ENCODE measurements at places on chromosomes 3 and 15.

DNA sequence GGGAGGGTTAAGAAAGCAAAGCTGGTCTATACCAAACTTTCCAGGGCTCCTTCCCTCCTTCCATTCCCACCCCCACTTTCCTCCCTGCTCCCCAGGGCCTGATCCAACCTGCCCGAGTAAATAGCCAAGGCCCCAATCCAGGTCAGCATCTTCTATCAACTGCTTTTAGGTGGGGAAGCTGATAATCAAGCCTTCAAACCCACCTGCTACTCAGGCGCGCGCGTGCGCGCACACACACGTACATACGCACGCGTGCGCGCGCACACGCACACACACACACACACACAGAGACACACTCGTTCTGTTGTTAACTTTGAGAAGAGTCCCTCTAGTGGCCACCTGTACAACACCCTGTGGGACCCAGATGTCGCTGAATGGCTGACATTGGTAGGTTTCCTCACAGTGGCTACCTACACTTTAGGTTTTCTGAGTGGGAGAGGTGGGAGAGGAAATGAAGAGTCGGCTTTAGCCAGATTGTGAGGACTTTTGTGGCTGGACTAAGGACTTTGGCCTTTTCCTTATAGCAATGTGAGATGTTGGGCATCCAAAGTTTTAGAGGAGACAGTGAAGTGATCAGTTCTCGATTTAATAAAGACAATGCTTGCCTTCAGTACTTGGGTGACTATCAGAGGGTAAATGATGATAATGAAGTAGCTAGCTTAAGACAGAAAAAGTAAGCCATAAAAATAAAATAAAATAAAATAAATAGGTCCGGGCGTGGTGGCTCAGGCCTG, 179.9 kb upstream of the C2CD4B start:
- no peak for DNase-seq

DNA sequence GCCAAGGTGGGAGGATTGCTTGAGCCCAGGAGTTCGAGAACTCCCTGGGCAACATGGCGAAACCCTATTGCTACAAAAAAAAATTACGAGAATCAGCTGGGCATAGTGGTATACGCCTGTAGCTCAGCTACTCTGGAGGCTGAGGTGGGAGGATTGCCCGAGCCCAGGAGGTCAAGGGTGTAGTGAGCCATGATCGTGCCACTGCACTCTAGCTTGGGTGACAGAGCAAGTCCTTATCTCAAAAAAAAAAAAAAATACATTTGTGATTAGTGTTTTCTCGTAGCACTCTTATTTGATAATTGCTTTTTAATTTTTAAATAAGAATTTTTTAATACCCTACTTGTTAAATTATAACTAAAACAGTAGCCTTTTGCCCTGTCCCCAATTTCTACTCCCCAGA, 18.4 kb downstream of the IREB2 start:
- no peak for DNase-seq

DNA sequence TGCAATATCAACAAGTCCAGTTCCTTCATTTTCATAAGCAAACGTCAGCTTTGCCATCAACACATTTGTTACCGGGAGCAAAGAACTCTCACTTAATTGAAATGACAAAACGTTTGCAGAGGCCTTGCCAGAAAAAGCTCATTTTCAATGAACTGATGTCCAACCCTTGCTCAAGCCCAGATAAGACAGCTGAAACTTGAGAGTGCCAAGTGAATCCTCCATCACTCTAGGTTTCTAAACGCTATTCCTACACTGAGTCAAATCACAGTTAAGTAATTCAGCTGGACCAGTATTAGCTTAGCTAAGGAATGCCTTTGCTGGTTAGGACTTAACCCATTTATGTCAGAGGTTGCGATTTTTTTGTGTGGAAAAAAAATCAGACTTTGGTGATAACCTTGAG, 11.5 kb downstream of the CHSY1 start:
- DNase-seq = no peak

DNA sequence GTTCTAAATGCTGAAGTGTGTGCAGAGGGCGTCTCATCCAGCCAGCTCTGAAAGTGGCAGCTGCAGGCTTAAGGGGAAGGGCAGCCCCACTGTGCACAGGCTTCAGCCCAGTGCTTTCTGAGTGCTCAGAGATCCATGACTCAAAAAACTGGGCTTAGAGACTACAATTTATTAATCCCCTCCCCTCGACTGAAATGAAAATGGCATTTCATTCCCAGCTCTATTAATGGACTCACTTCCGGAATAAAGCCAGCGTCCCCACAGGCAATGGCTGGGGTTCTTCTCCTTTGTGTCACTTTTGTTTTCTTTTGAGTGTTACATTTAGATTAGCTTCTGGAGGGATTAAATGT, 55.5 kb upstream of the PLXNA1 start:
- no peak for DNase-seq

- DNase-seq = no peak
Measured at GRCh38 chr3:55190331-55190730, 262.5 kb upstream of the LRTM1 start.

GRCh38 chr3:196976941-196977340, 8.3 kb upstream of the PIGZ start:
- DNase-seq = no peak

GRCh38 chr3:63960048-63960711, 48.0 kb upstream of the SCAANT1 start:
- peak; percentile 28 for DNase-seq

DNA sequence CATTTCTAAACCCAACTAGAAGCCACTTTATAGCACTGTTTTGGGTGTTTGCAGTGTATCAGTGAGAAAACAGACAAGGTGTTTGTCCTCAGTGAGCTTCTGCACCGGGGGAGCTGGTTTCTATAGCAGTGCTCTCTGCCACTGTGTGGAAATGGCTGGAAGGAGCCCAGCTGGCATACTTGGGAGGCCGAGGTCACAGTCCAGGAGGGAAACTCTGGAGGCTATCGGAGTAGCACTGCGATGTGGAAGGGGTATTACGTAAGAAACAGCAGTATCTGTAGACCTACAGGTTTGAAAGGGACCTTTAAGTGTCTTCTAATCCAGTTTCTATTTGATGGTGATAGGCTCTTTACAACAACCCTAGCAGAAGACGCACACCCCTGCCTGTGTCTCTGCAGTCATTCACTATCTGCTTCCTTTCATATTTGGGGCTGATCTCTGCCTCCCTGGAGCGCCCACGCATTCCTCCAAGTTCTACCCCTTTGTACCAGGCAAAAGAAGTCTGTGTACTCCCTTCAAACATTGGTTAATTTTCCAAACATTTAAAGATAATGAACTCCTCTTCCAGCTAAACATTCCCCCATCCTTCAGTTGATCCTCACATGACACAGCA, 87.4 kb upstream of the ADAMTS17 start:
- DNase-seq = no peak

- no peak for DNase-seq
Measured at GRCh38 chr3:82633319-82633718, 871.9 kb upstream of the GBE1 start.

DNA sequence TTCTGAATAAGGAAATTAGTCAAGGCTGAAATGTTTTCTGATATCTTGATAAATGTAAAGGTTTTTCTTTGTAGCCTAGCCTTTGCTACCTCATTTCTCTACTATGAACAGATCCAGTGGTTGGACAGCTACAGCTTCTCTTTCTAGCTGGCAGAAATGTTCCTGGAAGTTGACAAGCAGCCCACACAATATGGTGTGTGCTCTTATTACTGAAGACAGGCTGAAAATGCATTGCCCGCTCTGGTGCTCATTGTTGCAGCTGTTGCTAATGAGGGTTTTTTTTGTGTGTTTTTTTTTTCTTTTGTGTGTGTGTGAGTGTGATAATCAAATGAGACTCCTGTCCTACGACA, 844.3 kb upstream of the SEMA6D start:
- no peak for DNase-seq

- no peak for DNase-seq
Measured at GRCh38 chr3:126197854-126198584, 17.6 kb upstream of the ALDH1L1 start.

GRCh38 chr3:127816783-127817405, 5.4 kb downstream of the MGLL start:
- no peak for DNase-seq

GRCh38 chr15:57792724-57793449, 86.4 kb downstream of the POLR2M start:
- no peak for DNase-seq

GRCh38 chr3:107116251-107116650, 261.0 kb upstream of the CCDC54 start:
- no peak for DNase-seq

GRCh38 chr3:84536916-84537315, 421.9 kb upstream of the CADM2 start:
- no peak for DNase-seq

- DNase-seq = no peak
Measured at GRCh38 chr15:42020713-42021273, at the start of gene PLA2G4E. Gene PLA2G4E (minus strand): TSS chr15:42021042. CDS start chr15:42021030, 12 bp downstream.

DNA sequence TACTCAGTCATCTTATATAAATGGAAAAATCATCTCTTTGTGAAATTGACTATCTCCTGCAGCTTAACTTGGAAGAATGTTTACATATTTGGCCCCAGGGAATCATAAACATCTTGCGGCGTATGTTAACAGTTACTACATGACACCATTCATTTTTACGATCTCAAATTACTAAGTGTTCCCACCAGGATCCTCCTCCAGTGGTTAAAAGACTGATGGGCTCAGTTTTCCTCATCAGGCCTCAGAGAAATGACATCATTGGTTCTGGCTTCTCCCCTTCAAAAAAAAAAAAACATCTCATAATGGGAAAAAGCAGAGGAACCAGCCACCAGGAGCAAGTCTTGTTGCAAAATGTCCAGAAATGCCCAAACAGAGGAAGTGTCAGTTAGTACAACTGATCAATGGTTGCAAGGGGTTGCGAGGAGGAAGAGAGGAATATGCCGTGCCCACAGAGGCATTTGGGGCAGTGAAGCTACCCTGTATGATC, 70.5 kb upstream of the LIPC start:
- DNase-seq = no peak

- peak; percentile 20 for DNase-seq
Measured at GRCh38 chr3:75294124-75294523, 370.0 kb upstream of the FRG2C start.

DNA sequence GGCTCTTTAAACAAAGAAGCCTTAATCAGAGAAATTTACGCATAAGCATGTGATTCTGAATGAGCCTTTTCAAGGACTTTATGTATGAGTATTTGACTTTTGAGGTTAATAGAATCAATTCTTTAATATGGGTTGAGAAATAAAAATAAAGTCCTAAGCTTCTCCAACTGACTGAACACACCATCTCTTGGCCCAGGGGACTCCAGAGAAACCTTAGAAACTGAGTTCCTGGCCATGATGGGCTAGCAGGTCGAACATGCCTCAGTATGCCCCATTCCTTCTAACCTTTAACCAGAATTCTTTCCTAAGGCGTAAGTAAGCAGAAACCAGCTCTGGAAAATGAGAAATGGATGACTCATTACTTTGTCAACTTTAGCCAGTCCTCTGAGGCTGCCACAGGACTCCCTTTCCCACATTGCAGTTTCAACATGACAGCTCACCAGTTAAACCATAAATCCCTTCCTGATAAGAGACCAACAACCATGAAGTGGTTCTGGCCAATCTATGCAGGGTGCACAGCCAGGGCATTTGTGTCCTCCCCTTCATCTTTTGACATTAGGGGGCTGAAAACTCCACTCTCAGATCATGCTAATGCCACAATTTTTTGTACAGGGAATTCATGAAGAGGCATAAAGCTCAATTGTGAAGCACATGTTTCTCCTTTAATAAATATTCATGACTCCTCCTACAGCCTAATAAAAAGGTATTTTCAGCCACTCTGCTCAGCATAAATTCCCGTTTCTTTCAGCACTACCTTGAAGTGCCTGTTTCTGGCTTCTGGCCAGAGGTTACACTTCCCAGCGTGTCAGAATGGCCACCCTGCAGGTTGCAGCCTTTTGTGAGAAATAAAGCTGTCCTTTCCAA, 33.3 kb downstream of the TM4SF18 start:
- no peak for DNase-seq

DNA sequence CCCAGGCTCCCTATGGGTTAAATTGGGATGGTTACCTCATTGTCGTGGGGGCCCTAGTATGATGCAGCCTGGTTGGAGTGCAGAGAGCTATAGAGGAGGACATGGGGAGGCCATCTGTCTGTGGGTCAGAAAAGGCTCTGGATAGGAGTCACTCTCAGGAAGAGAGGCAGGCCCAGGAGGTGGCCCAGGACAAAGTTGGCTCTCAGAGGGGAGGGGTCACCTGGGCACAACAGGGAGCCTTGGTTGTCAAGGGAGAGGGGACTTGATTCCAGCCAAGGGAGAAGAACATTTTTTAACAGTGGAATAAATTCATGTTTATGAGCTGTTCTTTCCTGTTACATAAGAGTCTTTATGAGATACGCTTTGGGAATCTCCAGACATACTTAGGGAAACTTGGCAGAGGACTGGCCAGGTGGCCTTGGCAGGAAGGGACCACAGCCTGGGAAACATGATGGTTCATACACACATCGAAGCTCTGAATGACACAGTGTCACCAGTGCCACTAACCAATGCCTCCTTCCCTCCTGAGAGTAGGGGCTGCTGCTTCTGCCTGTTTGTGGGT, 27.5 kb upstream of the LCTL start:
- no peak for DNase-seq

DNA sequence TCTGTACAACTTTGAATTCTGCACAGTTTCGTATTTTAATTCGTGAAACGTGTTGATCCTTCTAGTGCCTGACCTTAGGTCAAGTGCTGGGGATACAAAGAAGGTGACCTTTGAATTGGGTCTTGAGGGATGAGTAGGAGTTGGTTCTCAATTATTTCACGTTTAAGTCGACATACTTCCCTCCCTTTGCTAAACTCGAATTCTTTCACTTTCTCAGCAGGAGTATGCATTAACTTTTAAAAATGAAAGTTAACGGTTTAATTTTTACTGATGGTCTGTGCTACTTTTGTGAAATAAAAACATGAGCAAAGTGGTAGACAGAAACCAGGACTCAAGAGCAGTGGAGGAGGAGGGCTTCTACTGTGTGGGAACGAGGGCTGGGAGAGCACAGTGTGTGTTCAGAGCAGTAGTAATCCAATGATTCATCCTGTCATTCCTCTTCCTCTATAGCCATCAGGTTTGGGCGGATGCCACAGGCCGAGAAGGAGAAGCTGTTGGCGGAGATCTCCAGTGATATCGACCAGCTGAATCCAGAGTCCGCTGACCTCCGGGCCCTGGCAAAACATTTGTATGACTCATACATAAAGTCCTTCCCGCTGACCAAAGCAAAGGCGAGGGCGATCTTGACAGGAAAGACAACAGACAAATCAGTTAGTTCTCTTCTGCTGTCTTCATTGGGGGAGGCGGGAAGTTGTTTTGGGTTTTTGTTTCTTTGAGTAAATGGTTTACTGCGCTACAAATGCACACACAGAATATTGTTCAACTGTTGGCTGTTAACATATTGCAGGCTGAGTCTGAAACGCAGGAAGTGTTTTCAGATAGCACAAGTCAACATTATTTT, 78.6 kb upstream of the TSEN2 start:
- DNase-seq = peak; percentile 3

DNA sequence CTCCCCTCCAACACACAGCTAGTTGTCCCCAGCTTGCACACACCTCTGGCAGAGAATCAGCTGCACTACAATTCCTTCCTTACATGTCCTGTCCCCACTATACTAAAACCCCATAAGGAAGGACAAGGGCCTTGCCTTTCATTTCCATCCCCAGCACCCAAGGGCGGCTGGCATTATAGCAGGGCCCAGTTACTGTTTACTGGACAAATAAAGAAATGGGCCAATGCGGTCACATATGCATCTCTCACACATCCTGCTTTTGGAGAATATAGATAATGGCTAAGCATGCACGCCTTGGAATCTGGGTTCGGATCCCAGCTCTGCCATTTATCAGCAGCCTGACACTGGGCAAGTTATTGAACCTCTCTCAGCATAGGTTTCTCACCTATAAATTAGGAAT, 99.1 kb downstream of the DAPK2 start:
- no peak for DNase-seq

- DNase-seq = no peak
Measured at GRCh38 chr3:49878686-49879085, 9.0 kb upstream of the CAMKV start.
